NCI-H748 treated with DMSO at 0.1 percent for 48 hours (cell line): ENCODE measurements at places on chromosomes 5 and 9.

DNA sequence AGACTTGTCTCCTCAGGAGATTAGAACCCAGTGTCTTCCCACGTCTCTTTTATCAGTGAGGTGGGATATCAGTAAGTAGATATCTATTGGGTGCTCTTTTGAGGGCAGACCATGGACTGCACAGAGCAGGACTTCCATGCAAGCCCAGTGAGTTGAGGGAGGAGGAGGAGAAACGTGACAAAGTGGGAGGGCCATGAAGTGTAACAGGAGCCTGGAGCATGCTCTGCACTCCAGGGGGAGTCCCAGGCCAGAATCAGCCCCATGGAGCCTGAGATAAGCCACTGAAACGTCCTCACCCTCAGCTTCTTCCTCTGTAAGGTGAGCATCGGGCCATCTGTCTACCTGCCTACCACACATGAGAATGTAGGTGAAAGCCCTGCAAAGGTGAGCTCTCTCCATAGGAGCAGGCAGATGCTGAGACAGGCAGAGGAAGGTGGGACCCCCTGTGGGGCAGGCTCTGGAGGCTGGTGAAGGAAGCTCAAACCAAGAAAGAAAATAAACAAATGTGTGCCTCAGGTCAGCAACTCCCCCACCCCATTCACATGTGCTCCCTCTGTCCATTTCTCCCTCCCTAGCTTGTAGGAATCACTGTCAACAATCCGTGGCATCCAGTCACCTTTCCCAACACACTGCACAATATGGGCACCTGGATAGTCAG is 87.4 kb downstream of the NRG2 start:
- no peak for DNase-seq

GRCh38 chr5:126100767-126101166 is 322.4 kb upstream of the GRAMD2B start:
- DNase-seq = no peak

DNA sequence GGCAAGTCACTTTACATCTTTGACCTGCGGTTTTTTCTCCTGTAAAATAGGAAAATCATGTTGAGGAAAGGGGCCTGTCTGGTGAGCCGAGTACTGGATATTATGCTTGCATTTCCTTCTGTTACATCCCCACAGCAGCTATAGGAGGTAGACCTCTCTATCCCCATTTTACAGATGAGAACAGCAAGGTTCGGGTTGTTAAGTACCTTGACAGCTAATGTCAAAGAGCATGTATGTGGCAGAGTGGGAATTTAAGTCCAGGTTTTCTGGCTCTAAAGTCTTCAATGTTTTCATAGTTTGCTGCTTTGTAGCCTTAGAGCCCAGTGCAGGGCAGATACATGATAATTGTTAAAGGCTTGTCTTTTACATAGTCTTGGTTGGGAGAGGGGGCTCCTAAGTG is 2.8 kb downstream of the TMEM268 start:
- no peak for DNase-seq

- no peak for DNase-seq
Measured at GRCh38 chr5:95035891-95036685, 248.8 kb downstream of the MCTP1 start.

DNA sequence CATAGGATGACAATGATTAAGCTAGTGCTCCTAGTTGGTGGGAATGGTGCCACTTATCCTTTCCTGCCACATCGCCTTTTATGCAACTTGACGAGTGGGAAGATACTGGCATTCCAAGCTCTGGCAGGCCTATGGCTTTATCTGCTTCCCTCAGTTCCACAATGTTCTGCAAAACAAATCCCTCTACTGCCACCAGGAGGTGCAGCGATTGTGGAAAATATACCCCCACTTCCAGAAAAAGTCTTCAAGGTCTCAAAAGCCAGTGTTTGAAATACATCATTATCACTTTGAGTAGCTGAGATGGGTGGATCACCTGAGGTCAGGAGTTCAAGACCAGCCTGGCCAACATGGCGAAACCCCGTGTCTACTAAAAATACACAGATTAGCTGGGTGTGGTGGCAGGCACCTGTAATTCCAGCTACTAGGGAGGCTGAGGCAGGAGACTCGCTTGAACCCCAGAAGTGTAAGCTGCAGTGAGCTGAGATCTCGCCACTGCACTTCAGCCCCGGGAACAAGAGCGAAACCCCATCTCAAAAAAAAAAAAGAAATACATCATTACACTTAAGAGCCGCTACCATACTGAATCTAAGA is 3.4 kb downstream of the CLINT1 start:
- no peak for DNase-seq

- DNase-seq = no peak
Measured at GRCh38 chr9:137825324-137825989, 52.1 kb upstream of the CACNA1B start.

DNA sequence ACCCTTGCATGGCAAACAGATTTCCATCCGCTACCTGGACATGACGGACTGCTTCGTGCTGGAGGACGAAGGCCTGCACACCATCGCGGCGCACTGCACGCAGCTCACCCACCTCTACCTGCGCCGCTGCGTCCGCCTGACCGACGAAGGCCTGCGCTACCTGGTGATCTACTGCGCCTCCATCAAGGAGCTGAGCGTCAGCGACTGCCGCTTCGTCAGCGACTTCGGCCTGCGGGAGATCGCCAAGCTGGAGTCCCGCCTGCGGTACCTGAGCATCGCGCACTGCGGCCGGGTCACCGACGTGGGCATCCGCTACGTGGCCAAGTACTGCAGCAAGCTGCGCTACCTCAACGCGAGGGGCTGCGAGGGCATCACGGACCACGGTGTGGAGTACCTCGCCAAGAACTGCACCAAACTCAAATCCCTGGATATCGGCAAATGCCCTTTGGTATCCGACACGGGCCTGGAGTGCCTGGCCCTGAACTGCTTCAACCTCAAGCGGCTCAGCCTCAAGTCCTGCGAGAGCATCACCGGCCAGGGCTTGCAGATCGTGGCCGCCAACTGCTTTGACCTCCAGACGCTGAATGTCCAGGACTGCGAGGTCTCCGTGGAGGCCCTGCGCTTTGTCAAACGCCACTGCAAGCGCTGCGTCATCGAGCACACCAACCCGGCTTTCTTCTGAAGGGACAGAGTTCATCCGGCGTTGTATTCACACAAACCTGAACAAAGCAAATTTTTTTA is 242.9 kb downstream of the MARCHF11 start:
- no peak for DNase-seq

GRCh38 chr5:97243353-97243752 is 60.3 kb upstream of the RIOK2 start:
- no peak for DNase-seq

GRCh38 chr5:149274939-149275338 is 3.3 kb downstream of the AFAP1L1 start:
- DNase-seq = no peak
